ENCODE measurements at places on chromosomes 12 and 14.

DNA sequence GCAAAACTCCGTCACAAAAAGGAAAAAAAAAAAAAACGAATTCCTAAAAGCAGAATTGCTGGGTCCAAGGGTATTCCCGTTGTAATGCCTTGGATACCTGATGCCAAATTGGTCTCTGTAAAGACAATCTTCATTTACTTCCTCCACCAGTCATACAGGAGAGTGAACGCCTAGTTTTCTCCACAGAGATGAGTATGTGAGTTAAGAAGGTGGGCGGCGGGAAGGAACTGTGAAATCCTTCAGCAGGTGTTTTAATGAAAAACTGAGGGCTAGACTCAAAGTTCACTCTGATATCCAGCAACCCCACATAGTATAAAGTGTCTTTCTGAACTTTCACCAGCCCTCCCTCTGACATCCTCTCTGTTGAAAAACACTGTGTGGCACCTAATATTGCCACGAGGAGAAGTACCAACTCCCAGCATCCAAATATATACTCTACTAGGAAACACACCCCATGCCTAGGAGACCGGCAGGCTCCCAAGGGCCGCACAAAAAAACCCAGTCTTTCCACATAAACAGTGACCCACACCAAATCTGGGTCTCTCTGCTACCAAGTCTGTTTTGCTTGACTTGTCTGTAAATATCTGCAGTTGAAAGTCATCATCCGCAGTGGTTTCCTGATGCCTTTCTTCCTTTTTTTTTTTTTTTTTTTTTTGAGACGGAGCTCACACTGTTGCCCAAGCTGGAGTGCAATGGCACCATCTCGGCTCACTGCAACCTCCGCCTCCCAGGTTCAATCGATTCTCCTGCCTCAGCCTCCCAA is 30.3 kb upstream of the FOXN3 start:
- DNase-seq, result no peak

DNA sequence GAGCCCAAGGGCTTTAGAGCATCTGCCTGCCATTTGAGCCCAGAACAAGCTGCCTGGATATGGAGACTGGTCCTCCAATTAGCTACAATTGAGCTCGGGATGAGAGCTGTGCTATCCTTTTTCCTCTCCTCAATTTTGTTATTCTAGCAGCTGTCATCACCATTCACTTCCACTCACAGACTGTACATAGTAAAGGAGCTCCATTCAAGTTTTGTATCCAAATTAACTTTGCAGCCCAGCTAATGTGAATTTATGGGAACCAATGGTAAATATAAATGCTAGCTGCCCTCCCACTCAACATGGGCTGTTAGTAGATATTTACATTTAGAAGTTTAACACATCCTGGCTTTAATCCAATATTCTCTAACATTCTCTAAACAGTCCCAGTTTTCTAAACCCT is 44.6 kb downstream of the BMP4 start:
- DNase-seq, result no peak

DNA sequence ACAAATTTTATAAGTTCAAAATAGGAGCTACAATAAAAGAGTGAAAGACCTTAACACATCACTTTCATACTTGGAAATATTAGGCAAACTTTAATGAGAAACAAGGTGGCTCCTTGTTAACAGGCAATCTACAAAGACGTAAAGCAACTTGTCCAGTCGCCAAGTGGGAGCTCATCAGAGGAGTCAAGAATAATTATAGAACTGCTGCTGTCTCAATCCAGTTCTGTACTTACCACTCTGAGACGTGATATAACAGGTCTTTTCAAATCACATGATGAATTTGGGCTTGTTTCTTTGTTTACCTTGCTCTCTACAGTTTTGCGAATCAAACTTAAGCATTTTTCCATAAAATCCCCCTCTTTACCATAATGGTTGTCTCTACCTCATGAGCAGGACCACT is 3.6 kb downstream of the YBX3 start:
- no peak for DNase-seq

DNA sequence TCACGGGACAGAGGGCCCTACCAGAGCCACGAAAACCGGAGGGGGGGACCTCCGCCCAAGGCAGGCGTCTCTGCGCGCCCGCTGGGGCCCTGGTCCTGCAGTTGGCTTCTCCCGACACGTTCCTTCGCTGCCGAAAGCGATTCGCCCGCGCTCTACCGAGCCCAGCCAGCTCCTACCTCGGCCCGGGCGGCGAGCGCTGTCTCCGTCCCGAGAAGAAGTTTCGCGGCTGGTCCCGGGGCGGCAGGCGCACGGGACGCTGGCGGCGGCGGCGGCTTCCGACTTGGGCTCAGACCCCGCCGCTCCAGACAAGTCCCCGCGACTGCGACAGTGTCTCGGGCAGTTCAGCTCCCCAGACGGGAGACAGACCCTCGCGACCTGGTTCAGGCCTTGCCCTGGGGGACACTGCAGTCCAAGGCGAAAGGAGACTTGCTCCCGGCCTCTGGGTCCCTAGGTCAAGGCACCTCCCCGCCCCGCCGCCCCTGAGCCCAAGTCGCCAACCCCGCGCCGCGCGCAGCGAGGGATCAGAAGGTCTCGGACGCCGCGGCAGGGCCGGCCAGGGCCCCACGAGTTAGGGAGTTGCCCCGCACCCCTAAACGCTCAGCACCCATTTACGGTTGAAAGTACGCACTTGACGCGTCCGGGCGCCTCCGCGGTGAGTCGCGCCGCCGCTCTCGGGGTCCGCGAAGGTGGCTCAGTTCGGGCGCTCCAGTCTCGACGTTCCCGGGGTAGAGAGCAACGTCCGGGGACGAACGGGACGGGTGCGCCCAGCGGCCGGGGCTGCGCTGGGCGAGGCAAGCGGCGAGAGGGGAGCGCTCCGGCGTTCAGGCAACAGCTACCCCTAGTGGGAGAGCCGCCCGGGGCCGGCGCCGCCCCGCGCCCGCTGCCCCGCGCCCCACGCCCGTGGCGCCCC is 1.4 kb upstream of the DIO3 start:
- DNase-seq, result no peak

DNA sequence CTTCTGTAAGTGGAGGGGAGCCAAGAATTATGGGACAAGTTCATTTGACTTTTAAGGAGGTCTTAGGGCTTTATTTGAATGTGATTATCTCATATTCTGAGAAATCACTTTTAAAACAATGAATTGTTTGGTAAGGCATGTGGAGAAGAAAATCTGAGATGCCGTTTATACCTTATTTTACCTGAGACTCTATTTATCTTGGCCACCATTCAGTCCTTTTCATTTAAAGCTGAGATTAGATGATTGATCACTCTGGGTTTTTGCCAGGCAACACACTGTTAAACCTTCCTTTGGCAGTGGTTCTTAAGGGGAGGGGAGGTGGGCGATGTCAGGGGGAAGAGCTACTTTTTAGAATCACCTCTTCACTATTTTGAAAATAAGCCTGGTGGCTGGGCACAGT is 11.4 kb downstream of the CAND1 start:
- DNase-seq, result no peak

GRCh38 chr12:102896067-102896466 is 21.0 kb downstream of the PAH start:
- DNase-seq, result no peak

DNA sequence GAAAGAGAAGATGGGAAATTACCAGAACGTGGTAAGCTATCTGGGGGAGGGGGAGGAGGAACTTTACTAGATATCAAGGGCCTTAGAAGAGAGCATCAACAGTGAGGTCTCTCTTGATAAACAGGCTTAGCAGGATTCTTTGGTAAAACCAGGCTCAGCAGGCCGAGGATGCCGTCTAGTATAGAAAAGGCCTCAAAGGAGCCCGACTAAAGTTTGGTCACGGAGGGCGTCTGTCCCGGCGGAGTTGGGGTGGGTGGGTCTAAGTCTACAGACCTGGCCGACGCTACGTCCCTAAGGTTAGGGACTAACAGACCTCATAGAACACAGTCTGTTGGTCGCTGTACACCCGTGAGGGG is 538 bp upstream of the TIGAR start:
- DNase-seq, result no peak

GRCh38 chr12:105861227-105861626 is 277.5 kb downstream of the NUAK1 start:
- no peak for DNase-seq

DNA sequence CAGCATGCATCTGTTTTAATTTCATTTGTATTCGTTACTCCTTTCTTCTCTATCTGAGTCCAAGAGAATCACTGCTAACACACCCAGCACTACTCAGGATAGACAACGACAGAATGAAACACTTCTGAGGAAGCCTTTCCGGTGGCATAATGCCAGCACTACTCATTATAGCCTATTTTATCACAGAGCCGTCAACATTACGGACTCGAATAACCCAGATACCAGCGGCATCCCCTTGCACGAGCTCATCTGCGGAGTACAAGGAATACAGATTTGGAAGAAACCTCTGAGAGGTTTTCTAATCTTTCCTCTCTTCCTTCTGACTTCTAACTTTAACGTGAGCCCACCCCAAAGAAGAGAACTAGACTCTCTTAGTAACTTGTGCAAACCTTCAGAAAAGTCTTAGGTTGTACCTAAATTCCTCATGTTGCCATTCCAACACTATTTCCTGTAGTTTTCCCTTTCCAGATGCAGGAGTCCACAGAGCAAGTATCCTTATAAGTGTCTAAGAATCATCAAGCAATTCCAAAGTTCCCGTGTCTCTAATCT is 248.1 kb downstream of the APAF1 start:
- no peak for DNase-seq

- no peak for DNase-seq
Observed at GRCh38 chr12:27012982-27013255, 1.3 kb downstream of the TM7SF3 start.

DNA sequence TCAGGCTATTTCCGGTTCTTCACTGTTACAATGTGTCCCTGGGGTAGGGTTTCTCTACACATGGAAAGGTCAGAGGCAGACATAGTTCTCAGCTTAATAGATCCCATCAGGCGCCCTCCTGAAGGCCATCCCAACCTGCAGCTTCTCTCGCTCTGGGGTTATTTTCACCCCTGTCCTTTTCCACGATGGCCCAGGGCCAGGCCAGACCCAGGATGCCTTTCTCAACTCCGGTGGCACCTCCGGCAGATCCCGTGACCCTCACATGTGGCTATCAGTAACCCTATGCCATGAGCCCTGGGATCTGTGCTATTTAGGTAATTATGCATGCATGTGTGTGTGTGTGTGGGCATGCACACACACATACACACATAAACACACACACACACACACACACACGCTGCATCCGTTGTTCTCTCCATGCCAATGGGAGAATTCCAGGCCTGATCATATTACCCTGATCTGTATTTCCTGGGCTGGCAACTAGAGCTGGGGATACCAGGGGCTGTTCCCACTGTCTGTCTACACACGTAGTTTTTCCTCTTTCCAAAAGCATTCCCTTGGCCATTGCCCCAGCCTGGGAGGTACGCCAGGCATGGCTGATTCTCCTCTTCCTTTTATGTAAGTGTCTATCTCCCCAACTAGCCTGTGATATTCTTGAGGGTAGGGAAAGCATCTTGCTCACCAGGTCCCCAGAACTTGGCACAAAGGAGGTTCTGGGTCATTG is 51.2 kb upstream of the NOS1 start:
- DNase-seq, result no peak

DNA sequence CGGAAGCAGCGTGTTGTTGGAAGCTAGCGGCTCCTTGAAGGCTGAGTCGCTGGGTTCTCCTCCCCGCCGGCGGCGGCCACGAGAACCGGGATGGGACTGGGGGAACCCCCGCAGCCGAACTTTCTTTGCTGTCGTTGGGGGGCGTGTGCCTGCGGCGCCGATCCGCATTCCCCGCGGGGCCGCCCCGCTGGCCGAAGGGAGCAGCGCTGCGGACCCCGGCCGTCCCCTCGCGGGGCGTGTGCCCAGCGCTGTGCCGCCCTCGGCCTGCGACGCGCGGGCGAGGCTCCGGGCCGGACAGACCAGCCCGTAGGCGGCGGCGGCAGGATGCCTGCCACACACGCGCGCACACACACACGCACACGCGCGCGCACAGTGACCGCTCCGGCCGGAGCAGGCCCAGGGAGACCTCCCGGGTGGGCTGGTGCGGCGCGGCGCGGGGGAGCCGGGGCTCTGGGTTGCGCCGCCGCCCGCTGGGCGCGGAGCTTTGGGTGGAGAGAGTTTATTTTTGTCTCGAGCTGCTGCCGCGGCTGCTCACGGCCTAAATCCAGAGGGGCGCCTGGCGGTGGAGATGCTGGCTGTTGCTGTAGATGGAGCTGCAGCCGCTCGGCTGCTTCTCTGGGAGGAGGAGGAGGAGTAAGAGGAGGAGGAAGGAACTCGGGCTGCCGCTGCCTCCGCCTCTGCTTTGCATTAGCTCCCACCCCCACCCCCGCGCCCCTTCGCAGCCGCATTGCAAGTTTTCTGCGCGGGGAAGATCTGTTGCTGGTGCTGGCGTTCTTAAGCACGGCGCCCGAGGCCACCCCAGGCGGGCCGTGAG is at the start of gene SAMD4A:
Gene SAMD4A, plus strand, starts transcription at position 719 of the 814 bp plus-strand sequence. CDS start 789 bp downstream, outside the sequence.
- peak; percentile 26 for DNase-seq

- DNase-seq, result no peak
Observed at GRCh38 chr12:76080729-76081415, 3.6 kb downstream of the NAP1L1 start.

DNA sequence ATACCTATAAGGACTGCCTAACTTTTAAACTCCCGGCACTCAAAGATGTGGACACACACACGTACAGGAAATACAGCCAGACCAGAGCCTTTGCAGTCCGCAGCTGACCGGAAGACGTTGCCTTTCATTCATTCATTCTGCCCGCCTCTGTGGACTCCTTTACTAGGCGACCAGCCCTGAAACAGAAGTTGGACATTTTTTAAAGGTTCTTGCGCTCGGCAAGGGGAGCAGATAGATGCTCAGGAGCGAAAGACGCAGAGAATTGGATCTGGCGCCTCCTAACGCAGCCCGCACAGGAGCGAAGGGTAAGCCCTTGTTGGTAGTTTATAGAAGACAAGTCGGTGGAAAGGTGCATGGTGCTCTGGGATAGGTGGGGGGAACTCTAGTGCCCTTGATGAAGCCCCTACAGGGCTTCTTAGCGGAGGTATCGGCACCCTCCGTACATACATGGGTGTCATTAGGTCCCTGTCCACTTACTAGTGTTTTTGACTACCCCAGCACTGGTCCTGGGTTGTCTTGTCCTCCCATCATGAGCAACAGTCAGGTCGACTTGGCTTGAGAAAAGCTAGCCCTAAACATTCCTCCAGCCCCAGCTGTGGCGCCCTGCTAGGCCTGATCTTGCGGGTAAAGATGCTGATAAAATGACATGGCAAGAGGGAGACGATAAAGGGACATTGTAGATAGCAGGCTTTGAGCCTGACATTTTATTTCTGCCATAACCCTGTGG is at the start of gene KDM2B:
Gene KDM2B, minus strand, starts transcription at position 65 of the 727 bp plus-strand sequence. CDS start 112 bp downstream, outside the sequence.
- DNase-seq, result no peak

DNA sequence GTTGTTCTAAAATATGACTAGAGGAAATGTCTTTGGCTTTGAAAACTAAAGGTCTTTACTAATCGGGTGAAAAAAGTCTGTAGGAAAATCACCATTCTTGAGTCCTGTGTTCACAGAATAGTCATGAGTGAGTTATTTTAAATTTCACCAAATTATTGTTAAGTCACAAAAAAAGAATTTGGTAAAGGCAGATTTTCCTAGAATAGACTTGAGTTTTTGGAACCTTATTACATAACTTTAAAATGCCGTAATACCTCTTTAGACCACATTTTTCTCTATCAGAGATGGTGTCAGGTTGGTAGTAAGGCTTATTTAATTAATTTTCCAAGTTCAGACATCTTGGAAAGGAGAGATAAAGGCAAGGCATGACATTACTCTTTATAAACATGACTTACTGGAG is 184.7 kb upstream of the GARIN2 start:
- no peak for DNase-seq

- DNase-seq, result no peak
Observed at GRCh38 chr14:99753225-99754140, 39.7 kb upstream of the EML1 start.
